GM12892 (cell line): ENCODE measurements at places on chromosomes 7 and 10.
A peak's percentile ranks its signal among the peaks of the same experiment; 100 is the strongest.

DNA sequence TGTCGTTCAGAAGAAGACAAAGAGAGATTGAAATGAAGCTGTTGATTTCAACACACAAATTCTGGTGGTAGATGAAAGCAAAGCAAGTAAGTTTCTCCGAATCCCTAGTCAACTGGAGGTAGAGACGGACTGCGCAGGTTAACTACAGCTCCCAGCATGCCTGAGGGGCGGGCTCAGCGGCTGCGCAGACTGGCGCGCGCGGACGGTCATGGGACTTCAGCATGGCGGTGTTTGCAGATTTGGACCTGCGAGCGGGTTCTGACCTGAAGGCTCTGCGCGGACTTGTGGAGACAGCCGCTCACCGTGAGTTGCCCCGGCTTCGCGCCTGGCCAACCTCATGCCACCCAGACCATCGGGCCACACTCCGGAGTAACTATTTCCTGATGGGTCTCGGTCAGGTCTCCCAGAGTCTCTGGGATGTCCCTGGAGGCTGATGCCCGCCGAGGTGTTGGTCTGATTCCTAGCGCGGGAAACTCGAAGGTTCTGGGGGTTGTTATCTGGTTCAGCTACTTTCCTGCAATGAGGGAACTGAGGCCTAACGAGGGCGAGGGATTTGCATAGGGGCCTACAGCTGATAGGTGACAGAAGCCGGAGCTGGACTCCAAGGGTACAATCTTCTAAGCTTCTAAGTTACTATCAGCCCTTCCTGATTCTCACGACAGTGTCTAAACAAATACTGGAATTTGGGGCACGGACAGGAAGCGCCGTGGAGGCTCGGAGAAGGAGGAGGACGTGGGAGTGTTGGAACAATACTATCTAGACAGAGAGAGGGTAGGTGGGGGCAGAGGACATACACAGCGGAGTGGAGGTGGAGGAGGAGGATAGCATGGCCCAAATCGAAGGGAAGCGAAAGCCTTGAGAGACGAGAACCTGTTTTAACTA is at the start of gene RPP30:
Gene RPP30, plus strand, starts transcription at position 209 of the 882 bp plus-strand sequence. Its CDS starts 13 bp downstream, at position 222.
- DNase-seq: peak; percentile 52

DNA sequence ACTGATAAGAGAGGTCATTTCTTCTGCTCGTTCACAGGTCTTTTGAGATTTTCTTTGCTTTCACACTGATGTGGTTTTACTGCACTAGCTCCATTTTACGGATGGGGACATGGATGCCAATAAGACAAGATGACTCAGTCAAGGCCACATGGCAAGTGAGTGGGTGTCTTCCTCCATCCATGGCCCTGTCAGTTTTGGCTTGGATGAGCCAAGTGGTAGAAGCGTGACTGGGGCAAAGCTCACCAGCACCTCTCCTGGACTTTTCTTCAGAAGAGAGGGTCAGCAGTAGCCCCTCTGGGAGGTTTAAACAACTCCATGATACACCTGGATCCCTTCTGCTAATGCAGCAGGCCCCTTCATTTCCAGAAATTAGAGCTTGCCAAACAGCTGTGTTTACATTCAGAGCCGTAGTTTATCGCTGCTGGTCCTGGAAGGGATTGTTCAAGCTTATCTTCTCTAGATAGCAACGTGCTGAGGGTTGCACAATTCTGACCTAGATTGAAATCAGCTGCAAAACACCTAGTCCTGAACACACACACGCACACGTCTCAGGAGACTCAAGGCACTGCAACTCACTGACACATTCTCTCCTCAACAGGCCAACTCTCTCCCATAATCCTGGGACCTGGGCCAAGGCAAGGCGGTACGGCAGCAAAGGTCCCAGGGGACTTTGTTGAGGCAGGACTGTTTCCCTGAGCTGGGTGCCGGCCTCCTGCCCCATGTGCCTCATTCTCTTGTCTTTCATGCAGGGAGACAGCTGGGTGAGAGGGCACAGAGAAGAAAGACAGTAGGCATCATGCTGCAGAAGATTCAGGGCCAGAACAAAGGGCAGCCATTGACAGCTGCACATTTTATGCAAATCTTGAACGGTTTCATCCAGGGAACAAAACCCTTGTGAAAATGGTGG is 14.2 kb upstream of the PDCD4 start:
- no peak for DNase-seq

DNA sequence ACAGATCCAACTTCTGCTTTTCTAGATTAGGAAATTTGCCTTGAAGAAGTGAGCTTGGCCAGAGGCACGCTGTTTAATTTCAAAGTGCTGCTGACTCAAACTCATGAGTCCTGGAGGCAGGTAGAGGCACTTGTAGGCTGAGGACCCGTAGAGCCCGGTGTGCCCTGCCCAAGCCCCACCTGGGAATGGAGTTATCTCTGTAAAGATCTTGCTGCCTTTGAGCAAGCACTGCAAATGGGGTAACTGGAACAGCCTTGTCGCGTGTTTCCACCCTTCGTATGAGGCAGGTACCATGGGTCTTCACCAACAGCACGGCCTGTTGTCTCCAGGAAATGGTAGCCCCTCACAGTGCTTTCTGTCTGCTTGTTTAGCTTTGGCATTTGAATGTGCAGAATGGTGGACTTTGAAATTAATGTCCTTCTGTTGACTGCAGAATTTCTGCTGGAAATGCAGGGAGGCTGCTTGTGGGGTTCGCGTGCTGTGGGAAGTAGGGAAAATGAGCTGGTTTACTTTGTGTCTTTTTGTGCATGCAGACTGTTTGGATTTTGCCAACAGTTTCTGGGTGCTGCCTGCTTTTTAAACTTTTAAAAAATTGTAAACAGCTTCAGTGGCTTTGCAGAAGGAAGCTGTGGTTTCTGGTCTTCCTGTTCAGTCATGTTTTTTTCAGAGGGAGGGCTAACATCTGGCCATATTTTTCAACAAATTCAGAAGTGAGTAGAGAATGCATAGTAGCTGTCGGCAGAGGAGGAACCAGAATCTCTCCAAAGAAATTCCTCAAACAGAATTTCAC is 27.2 kb downstream of the CCM2 start:
- no peak for DNase-seq

- no peak for DNase-seq
These were observed 44.4 kb downstream of the TEX36 start for GRCh38 chr10:125638555-125638954.
